ENCODE measurements at places on chromosomes 13 and 19. TPM values are rescaled to one million over a fixed set of nuclear protein-coding genes. Genes with fewer than 3 reads are reported as not detected.

Gene IFI30
- 11.7 TPM for polyA plus RNA-seq

- DNase-seq = no peak
These were observed 111.1 kb upstream of the PEG3 start for GRCh38 chr19:56951672-56952071.

Gene CCL25
- 0.42 TPM for polyA plus RNA-seq

- DNase-seq = no peak
These were observed 207.9 kb downstream of the TSHZ3 start for GRCh38 chr19:31141301-31141700.

GRCh38 chr19:33296488-33296971, 5.8 kb downstream of the CEBPA start:
- no peak for DNase-seq

DNA sequence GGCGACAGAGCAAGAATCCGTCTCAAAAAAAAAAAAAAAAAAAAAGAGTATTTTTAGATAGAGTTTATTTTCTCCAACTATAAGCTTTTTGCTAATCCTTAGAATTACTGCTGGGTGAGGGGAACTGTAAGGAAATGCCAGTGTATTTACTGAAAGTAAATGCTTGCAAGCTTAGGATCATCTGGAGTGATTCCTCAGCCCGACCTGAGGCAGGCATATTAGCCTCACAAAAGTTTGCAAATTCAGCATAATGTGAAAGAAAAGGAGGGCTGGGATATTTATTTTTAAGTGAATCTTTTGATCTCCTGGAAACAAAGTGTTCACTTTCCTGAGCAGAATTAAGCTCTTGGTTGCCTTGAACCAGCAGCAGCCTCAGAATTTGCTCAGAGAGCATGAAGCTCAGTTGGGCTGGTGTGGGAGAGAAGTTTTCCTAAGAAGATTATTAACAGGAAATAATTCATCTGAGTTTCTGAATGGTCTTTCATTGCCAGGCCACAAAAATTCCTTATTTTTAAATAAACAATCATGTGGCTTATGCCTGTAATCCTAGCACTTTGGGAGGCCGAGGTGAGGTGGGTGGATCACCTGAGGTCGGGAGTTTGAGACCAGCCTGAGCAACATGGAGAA, 24.7 kb upstream of the SPATA13 start:
- DNase-seq = no peak

Gene ZNF382
- polyA plus RNA-seq = 10.8 TPM

GRCh38 chr19:40990972-40991381, at the start of gene CYP2B6:
Gene CYP2B6 (plus strand): TSS chr19:40991282. CDS start chr19:40991306, 24 bp downstream.
- no peak for DNase-seq

GRCh38 chr13:63853816-63854215, 2438.2 kb upstream of the PCDH20 start:
- DNase-seq = no peak

Gene C19orf18
- 3.1 TPM for polyA plus RNA-seq

DNA sequence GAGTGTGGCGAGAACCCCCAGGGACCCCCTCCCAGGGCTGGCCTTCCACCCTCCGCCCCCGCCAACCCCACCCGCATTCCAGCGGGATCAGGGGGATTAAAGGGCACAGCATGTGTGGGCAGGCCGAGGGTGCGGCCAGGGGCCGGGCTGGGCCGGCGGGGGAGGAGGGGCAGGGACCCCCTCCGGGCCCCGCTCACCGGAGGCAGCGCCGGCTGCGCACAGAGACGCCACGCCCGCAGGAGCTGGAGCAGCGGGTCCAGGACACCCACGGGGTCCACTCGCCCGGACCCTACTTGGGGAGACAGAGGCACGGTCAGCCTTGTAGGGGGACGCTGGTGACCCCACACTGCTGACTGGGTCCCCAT, 2.4 kb downstream of the ADAMTSL5 start:
- DNase-seq = no peak

DNA sequence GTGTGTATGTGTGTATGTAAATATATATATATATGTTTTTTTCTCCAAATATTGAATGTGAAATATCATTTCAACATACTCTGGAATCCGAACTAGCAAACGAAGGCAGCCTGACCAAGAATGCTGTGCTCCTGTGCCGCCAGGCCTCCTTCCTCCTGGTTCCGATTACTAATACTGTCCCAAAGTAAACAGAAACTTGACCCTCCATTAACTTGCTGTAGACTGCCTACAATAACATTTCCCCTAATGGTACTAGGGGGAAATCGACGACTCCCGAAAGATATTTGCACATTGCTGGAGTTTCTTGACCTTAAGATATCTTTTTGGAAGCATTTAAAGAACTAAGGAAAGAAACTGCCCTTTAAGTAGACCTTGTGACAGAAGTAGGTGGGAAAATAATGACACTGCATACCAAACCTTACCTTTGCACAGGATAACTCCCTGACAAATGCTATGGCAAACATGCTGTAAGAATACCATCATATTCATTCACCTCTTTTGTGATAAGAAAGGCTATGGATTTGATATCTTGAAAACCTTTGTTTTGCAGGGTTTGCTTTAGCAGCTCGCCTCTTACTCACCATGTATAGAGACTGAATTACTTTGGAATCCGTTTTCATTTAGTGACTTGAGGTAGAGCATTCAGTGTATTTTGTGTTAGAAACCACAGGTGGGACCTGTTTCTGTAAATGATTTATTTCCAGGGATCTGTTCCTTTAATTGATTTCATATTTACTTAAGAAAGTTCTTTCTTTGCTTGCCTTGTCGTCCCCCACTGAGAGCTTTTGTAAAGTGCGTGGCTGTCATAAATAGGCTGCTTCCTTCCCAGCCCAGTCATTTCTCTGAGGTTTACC, 80.1 kb downstream of the KLF5 start:
- no peak for DNase-seq

- no peak for DNase-seq
These were observed 339.1 kb downstream of the ZNF536 start for GRCh38 chr19:30711296-30711695.

GRCh38 chr13:74272826-74273225, 138.6 kb upstream of the KLF12 start:
- DNase-seq = no peak

GRCh38 chr13:35165205-35165604, 223.1 kb downstream of the NBEA start:
- DNase-seq = no peak

Gene PODNL1
- polyA plus RNA-seq = 1.5 TPM

DNA sequence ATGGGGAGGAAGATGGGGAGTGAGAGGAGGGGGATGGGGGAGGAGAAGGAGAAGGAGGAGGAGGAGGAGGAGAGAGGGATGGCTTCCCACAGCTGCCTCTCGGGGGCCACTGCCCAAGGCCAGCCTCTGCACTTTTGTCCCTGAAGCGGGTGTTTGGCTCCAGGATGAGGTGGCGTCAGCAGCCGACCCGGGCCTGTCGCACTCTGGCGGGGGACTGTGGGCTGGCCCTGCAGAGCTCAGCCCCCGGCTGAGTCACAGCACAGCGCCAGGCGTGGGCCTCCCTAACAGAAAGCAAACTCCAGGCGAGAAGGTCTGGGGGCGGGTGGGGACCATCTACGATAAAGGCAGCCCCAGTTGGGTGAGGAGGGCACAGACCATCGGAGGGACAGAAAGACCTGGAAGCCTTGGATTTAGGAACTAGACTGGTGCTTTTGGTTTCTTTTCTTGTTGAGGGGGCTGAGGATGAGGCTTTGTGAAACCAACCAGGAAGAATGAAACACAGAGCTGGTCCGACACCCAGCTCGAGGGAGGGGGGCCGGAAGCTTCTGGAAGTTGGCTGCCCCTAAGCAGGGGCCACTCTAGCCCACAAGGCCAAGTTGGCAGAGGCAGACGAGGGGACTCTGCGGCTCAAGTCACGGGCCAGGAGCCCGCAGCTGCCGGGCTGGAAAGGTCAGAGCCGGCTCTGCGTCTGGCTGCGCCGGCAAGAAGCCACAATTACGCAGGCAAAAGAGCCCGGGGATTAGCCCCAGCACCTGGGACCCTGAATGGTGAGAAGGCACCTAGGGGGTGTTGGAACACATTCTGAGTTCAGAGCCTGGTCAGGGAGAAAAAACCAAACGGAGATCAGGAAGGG, 18.2 kb downstream of the LSM4 start:
- no peak for DNase-seq

- no peak for DNase-seq
These were observed 20.5 kb downstream of the NLRP11 start for GRCh38 chr19:55811340-55811739.

Gene KASH5
- 0.14 TPM for polyA plus RNA-seq

DNA sequence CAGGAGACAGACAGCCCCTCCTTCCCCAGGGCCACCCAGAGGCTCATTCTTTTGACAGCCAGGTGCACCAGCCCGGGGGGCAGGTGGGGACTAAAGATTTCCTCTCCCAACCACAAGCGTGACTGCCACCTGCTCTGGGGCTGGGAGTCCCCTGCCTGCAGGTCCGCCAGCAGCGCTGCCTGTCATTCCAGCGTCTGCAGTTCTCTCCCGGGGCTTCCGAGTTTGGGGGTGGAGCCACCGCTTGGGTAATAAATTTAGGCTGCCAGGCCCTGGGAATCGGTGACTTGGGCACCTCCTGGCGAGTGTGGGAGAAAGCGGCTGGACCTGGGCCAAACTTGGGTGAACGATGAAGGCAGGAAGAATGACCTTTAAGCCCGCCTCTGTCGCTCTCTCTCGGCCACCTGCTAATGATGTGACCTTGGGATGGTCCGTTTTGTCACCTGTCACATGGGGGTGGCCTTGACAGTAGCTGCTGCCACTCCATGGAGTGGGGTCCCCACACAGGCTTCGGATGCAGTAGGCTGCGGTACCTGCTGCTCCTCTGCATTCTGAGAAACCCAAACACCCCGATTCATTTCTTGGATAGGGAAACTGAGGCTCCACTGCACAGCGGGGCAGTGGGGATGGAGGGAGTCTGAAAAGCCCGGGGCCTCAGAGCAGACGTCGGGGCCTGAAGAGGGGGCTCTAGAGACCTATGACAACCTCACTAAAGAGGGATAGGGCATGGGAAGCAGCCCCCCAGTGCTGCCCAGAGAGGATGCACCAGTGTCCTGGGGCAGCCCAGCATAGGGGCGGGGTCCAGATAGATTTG, 12.8 kb downstream of the FUT6 start:
- no peak for DNase-seq

DNA sequence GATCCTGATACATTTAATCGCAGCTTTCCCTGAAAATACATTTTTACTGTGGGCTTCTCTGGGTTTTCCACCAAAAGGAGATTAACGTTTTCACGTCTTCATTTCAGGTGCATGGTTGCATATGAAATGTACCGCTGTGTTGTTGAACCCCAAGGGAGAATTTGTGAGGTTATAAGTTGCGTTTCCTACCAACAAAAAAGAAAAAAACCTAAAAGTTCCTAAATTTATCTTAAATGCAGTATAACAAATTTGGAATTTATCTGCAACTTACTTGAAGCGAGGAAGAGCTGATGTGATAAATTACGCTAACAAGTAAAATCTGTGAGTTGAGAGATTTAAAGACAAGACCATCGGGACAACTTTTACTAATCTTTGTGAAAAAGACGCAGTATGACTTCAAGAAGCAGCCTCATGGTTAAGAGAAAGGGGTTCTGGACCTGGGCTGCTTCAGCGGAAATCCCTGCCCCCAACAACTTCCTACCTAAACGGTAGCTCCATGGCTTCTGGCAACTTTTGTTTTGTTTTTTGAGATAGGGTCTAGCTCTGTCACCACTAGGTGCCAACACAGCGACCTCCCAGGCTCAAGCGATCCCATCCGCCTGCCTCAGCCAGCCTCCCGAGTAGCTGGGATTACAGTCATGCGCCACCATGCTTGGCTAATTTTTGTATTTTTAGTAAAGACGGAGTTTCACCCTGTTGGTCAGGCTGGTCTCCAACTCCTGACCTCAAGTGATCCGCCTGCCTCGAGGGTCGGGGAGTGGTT, 958 bp upstream of the OBI1 start:
- DNase-seq = no peak

DNA sequence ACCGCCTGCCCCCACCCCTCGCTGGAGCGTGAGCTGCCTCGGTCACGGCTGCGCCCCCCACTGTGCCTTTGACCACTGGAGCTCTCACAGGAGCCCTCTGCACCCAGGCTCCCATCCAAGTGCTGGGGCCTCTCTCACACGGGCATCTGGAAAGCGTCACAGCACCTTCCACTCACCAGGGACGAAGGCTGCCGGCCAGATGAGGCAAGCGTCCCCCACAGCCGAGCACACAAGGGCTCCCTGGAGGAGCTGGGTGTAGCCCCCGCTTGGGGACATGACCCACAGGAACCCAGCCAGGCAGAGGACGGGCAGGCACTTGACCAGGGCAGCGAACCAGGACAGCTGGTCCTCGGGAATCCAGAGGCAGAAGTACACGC, 560 bp downstream of the TMEM86B start:
- DNase-seq = no peak

- no peak for DNase-seq
These were observed 44.1 kb downstream of the SMAD9 start for GRCh38 chr13:36875961-36876360.

DNA sequence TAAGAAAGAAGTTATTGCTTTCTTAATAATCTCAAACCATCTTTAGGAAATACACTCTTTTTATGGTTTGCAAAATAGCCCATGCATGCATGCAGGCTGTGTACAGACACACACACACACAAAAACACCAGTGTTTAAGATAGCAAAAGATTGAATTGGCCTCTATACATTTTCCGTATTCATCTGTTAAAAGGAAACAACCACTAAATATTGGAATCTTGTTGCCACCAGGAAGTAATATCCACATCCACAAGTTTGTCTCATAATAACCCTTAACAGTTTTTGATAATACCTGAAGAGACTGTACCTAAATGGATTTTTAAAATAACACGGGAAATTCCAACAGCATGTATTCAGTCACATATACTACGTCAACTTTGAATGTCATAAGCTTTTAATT, 7.3 kb upstream of the MAB21L1 start:
- DNase-seq = no peak

Gene SETDB2
- polyA plus RNA-seq = 22.5 TPM

DNA sequence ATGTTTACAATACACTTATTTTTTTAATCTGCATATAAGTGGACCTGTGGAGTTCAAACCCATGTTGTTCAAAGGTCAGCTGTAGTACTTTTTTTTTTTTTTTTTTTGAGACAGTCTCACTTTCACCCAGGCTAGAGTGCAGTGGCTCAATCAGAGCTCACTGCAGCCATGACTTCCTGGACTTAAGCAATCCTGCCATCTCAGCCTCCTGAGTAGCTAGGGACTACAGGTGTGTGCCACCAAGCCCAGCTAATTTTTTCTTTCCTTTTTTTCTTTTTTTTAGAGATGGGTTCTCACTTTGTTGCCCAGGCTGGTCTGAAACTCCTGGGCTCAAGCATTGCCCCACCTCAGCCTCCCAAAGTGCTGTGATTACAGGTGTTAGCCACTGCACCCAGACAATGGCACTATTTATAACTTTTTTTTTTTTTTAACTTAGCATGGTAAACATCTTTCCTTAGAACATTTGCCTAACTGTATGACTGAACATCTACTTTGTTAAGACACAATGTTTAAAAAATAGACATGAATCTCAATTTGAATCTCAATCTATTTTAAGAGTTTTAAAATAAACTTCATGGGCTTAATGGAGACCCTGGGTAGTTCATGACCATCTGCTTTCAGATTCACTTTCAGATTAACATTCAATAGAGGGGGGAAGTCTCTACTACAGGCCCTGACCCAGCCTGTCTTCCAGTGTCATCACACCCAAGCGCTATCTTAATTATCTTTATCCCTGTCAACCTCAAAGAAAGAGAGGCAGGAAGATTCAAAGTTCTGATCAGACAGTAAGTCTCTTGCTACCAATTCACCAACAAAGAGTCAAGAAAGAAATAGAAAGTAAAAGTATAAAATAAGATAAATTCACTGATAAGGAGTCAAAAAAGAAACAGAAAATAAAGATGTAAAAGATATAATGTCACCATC, 97.7 kb upstream of the DOCK9 start:
- no peak for DNase-seq

GRCh38 chr19:46999878-47000277, 19.8 kb upstream of the NPAS1 start:
- DNase-seq = no peak
